ENCODE measurements at places on chromosomes 11 and 22.

- no peak overlapping the region for H3K27ac ChIP-seq
- no peak for DNase-seq
- H3K36me3 ChIP-seq, result no peaks in the 10 kb centered on the region
- no peak overlapping the region for H3K4me3 ChIP-seq
- peaks cover 11% of the 10 kb centered on the region for H3K4me1 ChIP-seq
Measured at GRCh38 chr11:71339396-71339881, 87.1 kb upstream of the SHANK2 start.

DNA sequence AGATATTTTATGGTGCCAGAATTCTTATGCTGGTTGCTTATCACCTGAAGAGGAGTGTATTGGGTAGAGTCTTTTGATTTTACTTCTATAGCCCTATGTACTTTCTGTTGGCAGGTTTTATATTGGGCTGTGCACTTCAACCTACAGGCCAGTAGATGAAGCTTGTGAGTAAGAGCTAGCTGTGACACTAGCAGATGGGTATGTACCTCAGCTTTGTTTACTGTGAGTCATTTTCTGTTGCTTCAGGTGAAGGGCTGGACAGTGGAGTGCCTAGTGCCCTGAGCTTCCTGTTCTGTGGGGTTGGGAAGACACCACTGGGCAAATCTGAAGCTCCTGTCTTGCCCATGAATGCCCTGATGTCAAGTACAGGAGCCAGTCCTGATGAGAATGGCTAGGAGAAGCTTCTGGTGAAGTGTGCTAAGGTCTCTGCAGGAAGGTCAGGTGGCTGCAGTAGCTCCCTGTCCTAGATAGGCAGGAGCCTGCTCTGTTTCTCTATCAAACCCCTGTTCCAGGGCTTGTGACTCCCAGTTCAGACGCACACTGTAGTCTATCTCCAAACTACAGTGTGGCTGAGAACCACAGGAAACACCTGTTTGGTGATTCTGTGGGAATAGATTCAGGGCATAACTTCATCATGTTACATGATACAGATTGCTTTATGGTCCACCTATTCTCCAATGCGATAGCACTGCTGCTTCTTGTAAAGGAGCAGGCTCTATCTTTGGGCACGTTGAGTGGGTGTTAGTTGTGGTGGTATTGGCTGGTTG, 755.7 kb downstream of the KCNA4 start:
- H3K36me3 ChIP-seq, result no peaks in the 10 kb centered on the region
- H3K4me3 ChIP-seq, result no peak overlapping the region
- no peaks in the 10 kb centered on the region for H3K4me1 ChIP-seq
- H3K27ac ChIP-seq, result no peak overlapping the region
- DNase-seq, result no peak
- peaks cover 4% of the 10 kb centered on the region for H3K27me3 ChIP-seq

DNA sequence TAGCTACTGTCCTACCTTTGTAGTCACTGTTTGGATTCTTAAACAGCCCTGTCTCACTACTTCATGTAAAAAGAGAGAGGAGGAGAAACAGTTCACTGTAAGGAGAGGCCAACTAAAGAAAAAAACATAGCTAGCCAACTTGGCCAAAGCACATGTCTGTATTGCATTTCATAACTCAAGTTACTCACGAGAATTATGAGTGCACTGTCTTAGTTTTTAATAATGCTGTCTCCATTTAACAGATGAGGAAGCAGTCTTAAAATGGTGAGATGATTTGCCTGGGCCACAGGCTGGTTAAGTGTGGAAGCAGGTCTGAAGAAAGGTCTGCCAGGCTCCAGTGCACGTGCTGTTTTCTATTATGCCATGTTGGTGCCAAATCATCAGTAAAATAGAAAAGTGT, 104.5 kb downstream of the UVRAG start:
- no peak for DNase-seq
- no peak overlapping the region for H3K4me3 ChIP-seq
- peak overlapping the region; percentile 89 for H3K27ac ChIP-seq
- H3K4me1 ChIP-seq, result peaks cover 16% of the 10 kb centered on the region

DNA sequence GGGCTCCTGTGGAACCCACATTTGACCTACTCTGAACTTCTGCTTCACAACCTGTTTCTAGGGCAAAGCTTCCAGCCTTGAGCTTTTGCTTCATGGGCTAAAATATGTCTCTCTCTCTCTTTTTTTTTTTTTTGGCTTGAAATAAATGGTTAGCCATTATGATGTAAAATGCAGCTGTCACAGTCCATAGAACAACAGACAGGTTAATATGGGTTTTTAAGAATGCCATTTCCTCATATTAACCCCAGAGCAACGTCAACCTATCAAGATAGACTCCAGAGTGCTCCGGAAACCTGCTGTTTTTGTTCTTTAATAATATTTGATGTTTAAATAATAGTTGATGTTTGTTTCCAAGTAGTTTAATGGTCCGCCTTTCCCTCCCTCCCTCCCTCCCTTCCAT, 285.6 kb downstream of the TENM4 start:
- peaks cover 5% of the 10 kb centered on the region for H3K4me1 ChIP-seq
- no peak for DNase-seq
- H3K36me3 ChIP-seq, result no peaks in the 10 kb centered on the region
- no peak overlapping the region for H3K27ac ChIP-seq

DNA sequence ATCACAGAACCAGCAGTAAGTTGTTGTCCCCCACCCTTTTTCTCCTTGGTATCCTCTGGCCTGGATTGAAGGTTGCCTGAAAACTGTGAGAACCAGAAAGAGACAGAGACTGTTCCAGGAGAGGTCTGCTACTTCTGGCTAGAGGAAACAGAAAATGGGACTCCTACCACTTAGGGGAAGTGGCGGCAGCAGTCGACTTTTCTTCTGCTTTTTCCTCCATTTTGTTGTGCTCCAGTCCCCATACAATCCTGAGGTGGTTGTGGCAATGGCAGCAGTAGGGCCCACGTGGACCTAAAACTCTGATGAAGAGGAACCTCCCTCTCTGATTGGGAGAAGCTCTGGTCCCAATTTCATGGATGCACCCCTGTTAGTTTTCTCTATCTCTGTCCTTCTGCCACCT, 76.0 kb upstream of the SORL1 start:
- H3K27me3 ChIP-seq, result no peaks in the 10 kb centered on the region
- no peak overlapping the region for H3K4me3 ChIP-seq
- no peak for DNase-seq
- no peaks in the 10 kb centered on the region for H3K36me3 ChIP-seq

GRCh38 chr11:124193221-124194010, 10.3 kb downstream of the OR10D3 start:
- H3K27me3 ChIP-seq, result no peaks in the 10 kb centered on the region
- peaks cover 16% of the 10 kb centered on the region for H3K4me1 ChIP-seq
- H3K36me3 ChIP-seq, result no peaks in the 10 kb centered on the region

- H3K36me3 ChIP-seq, result no peaks in the 10 kb centered on the region
- no peak for DNase-seq
Measured at GRCh38 chr11:115181538-115181937, 322.7 kb downstream of the CADM1 start.

- H3K4me1 ChIP-seq, result peaks cover 38% of the 10 kb centered on the region
- H3K27ac ChIP-seq, result no peak overlapping the region
- DNase-seq, result no peak
- no peak overlapping the region for H3K4me3 ChIP-seq
Measured at GRCh38 chr11:111698852-111699559, 67.2 kb downstream of the PPP2R1B start.

DNA sequence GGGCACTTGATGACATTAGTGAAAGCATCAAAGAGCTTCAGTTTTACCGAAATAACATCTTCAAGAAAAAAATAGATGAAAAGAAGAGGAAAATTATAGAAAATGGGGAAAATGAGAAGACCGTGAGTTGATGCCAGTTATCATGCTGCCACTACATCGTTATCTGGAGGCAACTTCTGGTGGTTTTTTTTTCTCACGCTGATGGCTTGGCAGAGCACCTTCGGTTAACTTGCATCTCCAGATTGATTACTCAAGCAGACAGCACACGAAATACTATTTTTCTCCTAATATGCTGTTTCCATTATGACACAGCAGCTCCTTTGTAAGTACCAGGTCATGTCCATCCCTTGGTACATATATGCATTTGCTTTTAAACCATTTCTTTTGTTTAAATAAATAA, 10.6 kb downstream of the REXO2 start:
- H3K4me1 ChIP-seq, result peaks cover 15% of the 10 kb centered on the region
- DNase-seq, result no peak
- H3K4me3 ChIP-seq, result no peak overlapping the region
- H3K36me3 ChIP-seq, result peaks cover 31% of the 10 kb centered on the region
- H3K27me3 ChIP-seq, result no peaks in the 10 kb centered on the region
- H3K27ac ChIP-seq, result no peak overlapping the region

DNA sequence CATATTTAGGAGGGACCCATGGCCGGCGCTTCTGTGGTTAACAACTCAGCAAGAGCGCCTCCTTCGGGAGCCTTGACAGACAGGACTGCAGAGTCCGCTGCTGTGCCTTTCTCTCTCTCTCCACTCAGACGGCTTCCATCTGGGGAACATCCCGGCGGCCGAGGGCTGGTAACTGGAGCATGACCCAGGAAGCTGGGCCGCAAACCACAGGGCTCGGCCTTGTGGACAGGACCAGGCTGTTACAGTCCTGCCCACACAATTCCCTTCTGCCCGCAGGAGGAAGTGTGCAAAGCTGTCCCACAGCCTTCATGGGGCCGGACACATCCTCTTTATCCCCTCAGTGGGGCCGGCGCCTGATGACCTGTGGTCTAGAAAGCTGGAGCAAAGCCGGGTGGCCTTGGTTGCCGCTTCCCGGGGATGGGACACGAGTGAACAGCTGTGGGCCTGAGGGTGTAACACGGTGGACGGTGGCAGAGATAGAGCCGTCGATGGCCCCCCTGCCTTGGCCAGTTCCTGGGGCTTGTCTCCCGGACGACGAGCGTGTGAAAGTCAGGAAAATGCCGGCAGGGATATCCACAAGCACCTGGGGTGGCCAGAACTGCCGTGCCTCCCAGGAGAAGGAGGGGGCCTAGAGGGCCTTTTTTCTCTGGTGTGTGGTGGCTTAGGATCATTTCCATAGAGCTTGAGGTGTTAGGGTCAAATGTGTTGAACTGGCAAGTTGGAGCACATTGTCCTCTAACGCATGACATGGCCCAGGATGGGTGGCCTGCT, 50.1 kb downstream of the FBLN1 start:
- H3K4me1 ChIP-seq, result peaks cover 35% of the 10 kb centered on the region
- DNase-seq, result no peak
- peak overlapping the region; percentile 59 for H3K27ac ChIP-seq

- H3K27me3 ChIP-seq, result no peaks in the 10 kb centered on the region
- peaks cover 3% of the 10 kb centered on the region for H3K4me1 ChIP-seq
- no peak overlapping the region for H3K4me3 ChIP-seq
- no peaks in the 10 kb centered on the region for H3K36me3 ChIP-seq
- DNase-seq, result no peak
Measured at GRCh38 chr11:111778047-111778558, 11.9 kb upstream of the PPP2R1B start.

- no peak overlapping the region for H3K27ac ChIP-seq
- H3K4me1 ChIP-seq, result peaks cover 20% of the 10 kb centered on the region
- H3K27me3 ChIP-seq, result peaks cover 20% of the 10 kb centered on the region
- no peak for DNase-seq
- H3K36me3 ChIP-seq, result no peaks in the 10 kb centered on the region
Measured at GRCh38 chr11:11424688-11425087, 71.6 kb upstream of the CSNK2A3 start.

GRCh38 chr11:101187748-101188147, 58.1 kb upstream of the PGR start:
- H3K27me3 ChIP-seq, result peaks cover 29% of the 10 kb centered on the region
- H3K36me3 ChIP-seq, result no peaks in the 10 kb centered on the region
- no peaks in the 10 kb centered on the region for H3K4me1 ChIP-seq
- no peak overlapping the region for H3K27ac ChIP-seq
- no peak for DNase-seq

DNA sequence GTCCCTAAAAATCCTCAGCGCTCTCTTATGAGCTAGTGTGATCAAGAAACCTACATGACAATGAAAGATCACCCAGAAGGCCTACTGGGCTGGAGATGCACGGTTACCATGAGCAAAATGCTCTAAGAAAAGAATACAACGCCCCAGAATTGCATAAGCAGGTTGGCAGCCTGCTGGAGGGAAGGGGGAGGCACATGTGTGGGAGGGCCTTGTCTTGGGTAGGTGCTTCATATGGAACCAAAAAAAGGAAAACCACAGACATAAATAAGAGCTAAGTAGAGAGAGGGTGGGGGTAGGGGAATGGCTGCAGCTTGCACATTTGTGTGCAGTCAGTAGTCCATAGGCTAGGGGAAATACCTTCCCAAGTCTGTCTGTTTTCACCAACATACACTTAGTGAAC, 2.8 kb downstream of the SIAE start:
- peaks cover 7% of the 10 kb centered on the region for H3K27me3 ChIP-seq
- H3K4me1 ChIP-seq, result peaks cover 14% of the 10 kb centered on the region
- no peak for DNase-seq
- H3K36me3 ChIP-seq, result no peaks in the 10 kb centered on the region
- H3K4me3 ChIP-seq, result no peak overlapping the region

Data from mesothelial cell of epicardium (in vitro differentiated cells).